ENCODE measurements at places on chromosomes 6 and 20.

DNA sequence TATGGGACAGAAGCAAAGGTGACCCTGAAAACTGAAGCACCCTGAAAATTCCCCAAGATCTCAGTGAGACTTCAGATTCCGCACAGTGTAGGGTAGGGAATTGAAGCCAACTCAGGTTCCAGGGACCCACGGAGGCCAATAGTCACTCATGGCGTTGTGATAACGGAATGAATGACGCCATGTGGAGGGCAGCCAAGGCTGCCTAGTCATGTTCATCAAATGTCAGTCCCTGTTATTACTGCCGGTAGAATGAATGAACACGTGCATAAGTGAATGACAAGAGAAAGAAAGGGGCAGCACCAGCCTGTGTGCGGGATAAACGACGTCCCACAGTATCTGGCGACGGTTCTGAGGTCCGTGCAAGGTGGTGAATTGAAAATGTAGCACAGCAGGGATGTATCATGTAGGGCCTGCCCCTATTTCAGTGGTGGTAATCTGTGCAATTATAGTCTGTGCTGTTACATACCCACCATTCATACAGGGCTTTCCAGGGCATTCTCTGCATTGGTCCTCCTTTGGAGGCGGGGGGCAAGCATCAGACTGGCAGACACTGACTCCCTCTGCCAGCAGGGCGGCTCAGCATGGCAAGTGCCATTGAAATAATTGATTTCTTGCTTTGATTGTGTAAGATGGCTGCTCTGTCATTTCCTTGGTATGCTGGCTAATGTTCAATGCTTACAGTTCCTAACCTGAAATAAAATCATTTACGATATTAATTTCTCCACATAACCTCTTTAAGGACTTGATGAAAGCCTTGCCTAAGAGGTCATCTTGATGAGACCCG lies 386.9 kb downstream of the CDH4 start:
- no peak for DNase-seq

GRCh38 chr20:63072991-63073737 lies 66.4 kb upstream of the BHLHE23 start:
- DNase-seq = no peak

GRCh38 chr6:55651015-55651414 lies 72.0 kb upstream of the HMGCLL1 start:
- DNase-seq = no peak

- DNase-seq = no peak
These were observed 21.2 kb downstream of the TGM2 start for GRCh38 chr20:38143646-38144554.

- no peak for DNase-seq
These were observed 28.9 kb downstream of the SNX5 start for GRCh38 chr20:17939622-17940223.

DNA sequence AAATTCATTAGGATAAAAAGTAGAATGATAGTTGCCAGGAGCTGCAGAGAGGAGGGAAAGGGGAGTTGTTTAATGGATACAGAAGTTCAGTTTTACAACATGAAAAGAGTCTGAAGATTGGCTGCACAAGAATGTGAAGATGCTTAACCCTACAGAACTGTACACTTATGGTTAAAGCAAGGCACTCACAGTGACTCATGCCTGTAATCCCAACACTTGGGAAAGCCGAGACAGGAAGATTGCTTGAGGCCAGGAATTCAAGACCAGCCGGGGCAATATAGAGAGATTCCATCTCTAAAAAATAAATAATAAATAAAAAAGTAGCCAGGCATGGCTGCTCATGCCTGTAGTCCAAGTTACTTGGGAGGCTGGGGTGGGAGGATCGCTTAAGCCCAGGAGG lies 174.0 kb downstream of the TASP1 start:
- no peak for DNase-seq

GRCh38 chr6:136956590-136957544 lies 34.8 kb downstream of the SLC35D3 start:
- DNase-seq = no peak

- no peak for DNase-seq
These were observed 91.0 kb downstream of the REPS1 start for GRCh38 chr6:138897031-138897430.

GRCh38 chr6:11912420-11912819 lies 99.7 kb upstream of the HIVEP1 start:
- DNase-seq = no peak

- DNase-seq = peak; percentile 85
These were observed 59.6 kb upstream of the TAGAP start for GRCh38 chr6:159104163-159104925.

DNA sequence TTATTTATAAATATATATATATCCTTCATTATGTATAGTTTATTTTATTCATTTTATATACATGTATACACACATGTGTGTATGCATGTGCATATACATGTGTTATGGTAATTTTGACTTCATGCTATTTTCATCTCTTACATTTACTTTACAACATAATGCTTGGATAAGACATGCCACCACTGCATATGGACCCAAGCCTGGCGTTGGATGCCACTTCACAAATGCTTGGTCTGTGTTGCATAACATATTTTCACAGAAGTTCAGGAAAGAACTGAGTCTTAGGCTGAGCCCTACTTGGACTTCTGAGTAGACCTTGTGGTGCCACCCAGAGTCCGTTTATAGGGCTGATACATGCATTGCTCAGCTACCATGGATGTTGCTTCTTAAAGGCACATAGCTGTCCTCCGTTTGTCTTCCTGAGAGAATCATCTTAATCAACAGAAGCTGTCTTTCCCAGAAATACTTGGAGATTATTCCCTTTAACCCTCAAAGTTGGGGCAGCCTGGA lies 337.8 kb downstream of the BTBD3 start:
- DNase-seq = no peak

DNA sequence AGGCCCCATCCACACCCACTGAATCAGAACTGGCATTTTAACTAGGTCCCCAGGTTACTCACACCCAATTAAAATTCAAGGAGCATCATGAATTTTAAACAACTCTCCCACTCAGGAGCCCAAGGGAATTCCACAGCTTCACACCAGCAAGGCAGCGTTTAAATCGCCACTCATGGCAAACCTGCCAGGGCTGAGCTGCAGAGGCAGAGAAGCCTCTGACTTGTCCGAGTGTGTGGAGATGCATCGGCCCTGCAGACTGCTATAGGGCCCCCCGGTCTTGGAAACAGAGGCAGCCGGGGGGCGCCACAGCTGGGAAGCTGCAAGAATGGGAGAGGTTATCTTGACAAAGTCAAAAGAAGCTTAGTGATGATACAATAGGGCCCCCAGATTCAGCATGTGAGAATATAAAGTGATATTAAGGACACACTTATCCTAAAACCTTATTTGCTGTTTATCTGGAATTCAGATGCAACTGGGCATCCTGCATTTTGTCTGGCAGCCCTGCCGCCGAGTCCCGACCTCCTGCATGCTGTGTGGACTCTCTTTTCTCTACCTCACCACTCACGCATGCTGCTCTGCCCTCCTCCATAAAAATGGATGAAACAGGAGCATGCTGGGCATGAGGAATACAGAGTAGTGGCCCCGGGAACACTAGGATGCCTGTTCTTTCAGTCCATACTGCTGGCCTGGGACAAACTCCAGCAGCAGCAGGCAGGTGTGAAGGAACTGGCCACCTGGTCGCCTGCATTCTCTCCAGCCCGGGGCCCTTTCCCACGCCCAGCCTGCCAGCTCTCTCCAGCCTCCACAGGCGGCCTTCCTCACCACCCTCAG lies 126.1 kb downstream of the PXDC1 start:
- no peak for DNase-seq

- DNase-seq = no peak
These were observed 1.6 kb downstream of the TBC1D20 start for GRCh38 chr20:460707-461106.
